ENCODE measurements at places on chromosomes 2 and 18. TPM values are rescaled to one million over a fixed set of nuclear protein-coding genes. Genes with fewer than 3 reads are reported as not detected.
A peak's percentile ranks its signal among the peaks of the same experiment; 100 is the strongest.

AGXT gene
- 0.61 TPM for total RNA-seq

RAX gene
- not detected for total RNA-seq

NGEF gene
- 2.4 TPM for total RNA-seq

LIPG gene
- total RNA-seq: 6.9 TPM

STK11IP gene
- 21.5 TPM for total RNA-seq

DNA sequence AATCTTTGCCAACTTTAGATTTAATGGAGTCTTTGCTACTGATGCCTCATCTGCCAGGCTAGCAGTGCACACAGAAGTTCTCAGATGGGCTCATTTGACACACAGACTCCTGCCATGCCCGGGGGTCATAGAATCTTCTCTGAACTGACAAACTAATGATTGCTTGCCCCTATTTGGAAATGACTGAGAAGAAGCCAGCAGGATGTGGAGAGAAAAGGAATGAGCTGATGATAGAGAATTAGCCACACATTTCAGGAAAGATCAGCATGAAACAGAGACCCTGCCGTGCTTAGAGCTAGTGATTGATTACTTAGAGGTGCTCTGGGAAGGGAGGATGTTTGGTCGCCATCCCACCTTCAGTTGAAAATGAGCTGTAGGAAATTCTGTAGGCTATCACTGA lies 178.5 kb downstream of the TPGS2 start:
- H3K27ac ChIP-seq: no peak overlapping the region
- no peak overlapping the region for H3K4me3 ChIP-seq
- peaks cover 4% of the 10 kb centered on the region for H3K27me3 ChIP-seq
- no peak for DNase-seq
- no peaks in the 10 kb centered on the region for H3K4me1 ChIP-seq
- H3K36me3 ChIP-seq: no peaks in the 10 kb centered on the region

DNA sequence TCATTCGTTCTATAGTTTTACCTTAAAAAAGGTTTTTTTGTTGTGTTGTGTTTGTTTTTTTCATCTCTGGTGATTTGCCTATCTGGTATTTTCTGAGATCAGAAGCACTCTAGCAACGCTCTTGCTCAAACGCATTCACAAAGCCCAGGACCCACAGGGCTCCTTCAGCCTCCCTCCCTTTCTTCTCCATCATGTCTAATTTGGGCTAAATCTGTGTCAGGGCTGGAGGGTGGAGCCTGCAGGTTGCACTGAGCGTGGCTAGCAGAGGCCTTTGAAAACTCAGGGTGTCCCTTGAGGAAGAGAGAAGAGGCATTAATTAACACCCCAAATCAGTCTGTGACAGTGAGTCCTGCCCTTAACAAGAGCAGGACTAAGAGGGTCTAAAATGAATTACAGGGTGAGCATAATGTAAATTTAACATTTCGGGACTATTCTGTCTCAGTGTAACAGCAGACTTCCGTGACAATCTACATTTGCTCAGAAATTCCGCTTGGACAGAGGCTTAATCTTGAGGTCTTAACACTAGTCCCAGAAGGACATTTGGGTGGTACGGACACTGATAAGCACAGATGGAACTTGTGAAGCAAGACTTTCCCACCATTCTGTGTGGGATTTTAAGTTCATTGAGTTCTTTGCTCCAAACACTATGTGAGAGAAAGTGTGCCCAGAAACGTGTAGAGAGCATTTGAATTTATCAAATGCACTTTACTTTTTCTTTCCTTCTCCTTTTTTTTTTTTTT lies 174.4 kb upstream of the APCDD1 start:
- no peak overlapping the region for H3K4me3 ChIP-seq
- H3K27ac ChIP-seq: no peak overlapping the region
- DNase-seq: no peak

- H3K4me3 ChIP-seq: no peak overlapping the region
- H3K36me3 ChIP-seq: no peaks in the 10 kb centered on the region
- H3K27me3 ChIP-seq: no peaks in the 10 kb centered on the region
- no peaks in the 10 kb centered on the region for H3K4me1 ChIP-seq
Measured at GRCh38 chr2:128584296-128584890, 265.7 kb upstream of the HS6ST1 start.

GRCh38 chr2:239949537-239949936 lies 75.6 kb downstream of the NDUFA10 start:
- no peaks in the 10 kb centered on the region for H3K36me3 ChIP-seq
- H3K27ac ChIP-seq: no peak overlapping the region
- H3K4me3 ChIP-seq: no peak overlapping the region
- no peaks in the 10 kb centered on the region for H3K27me3 ChIP-seq
- peaks cover 12% of the 10 kb centered on the region for H3K4me1 ChIP-seq
- DNase-seq: no peak

DNA sequence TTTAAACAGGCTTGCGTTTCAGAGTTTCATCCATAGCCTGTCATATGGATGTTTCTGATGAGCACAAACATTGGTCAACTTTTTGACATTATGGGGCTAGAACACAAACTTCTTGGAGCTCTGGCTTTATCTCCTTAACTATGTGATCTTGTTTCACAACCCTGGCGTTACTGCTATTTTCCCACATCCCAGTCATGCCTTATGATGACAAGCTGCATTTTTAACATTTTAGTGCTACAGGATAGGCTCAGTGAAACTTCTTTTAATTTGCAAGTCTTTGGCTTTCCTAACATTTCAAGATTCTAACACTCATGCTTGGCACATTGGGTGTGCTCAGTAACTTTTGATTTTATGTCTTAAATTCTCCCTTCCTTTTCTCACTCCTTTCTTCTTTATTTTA lies 21.0 kb upstream of the PDE1A start:
- no peaks in the 10 kb centered on the region for H3K36me3 ChIP-seq
- peak; percentile 24 for DNase-seq

- H3K36me3 ChIP-seq: no peaks in the 10 kb centered on the region
- no peak overlapping the region for H3K27ac ChIP-seq
- no peaks in the 10 kb centered on the region for H3K27me3 ChIP-seq
- H3K4me3 ChIP-seq: no peak overlapping the region
- peaks cover 38% of the 10 kb centered on the region for H3K4me1 ChIP-seq
Measured at GRCh38 chr2:120320318-120320851, 25.6 kb upstream of the INHBB start.

DNA sequence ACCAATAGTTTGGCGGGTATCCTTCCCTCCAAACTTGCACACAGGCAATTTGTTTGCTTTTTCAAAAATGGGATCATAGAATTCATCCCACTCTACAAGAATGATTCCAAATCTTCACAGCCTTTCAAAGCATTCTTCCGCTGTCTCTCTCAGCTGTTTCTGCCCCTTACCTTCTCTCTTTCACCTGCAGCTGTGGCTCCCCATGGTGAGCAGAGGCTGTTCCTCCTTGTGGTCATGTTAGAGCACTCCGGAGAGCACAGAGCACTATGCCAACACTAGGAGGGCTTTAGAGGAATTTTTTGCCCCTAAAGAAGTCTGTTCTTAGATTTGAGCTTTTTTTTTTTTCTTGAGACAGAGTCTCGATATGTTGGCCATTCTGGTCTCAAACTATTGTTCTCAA lies 30.4 kb downstream of the MTHFD2 start:
- no peak overlapping the region for H3K4me3 ChIP-seq
- H3K36me3 ChIP-seq: no peaks in the 10 kb centered on the region
- DNase-seq: no peak
- H3K27me3 ChIP-seq: no peaks in the 10 kb centered on the region
- H3K4me1 ChIP-seq: no peaks in the 10 kb centered on the region

GRCh38 chr2:239057533-239057932 lies 209.6 kb downstream of the TWIST2 start:
- H3K4me1 ChIP-seq: peaks cover 2% of the 10 kb centered on the region
- no peak overlapping the region for H3K27ac ChIP-seq

DNA sequence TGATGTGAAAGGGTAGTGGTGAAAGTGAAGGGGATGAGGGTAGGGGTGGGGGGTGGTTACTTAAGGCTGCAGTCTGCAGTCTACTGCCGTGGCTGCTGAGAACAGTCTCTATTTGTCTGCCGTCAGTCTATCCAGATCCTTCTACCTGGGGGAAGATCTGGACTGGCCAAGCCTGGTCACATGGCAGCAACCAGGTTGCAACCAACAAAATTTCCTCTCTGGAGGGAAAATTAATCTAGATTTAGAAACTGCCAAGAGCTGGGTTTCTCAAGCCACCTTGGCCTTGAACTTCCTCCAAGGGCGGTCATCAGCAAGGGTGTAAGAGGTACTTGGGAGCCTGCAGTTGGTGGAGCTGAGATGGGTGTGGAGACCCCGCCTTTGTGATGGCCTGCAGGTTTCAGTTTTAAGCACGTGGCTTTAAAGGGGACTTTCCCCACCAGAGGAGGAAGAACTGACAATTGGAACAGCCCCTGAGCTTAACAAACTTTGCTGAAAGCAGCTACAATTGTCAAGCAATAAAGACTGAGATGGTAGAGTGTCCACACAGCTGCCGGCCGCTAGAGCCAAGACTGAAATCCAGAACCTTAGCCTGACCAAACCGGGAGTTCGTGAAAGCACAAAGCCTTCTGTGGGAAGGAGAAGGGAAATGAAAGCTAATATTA lies 31.4 kb upstream of the KCMF1 start:
- H3K4me1 ChIP-seq: no peaks in the 10 kb centered on the region
- H3K4me3 ChIP-seq: no peak overlapping the region
- H3K36me3 ChIP-seq: no peaks in the 10 kb centered on the region
- no peaks in the 10 kb centered on the region for H3K27me3 ChIP-seq

GRCh38 chr18:27419646-27420045 lies 234.5 kb upstream of the CHST9 start:
- no peak for DNase-seq
- no peaks in the 10 kb centered on the region for H3K27me3 ChIP-seq
- H3K27ac ChIP-seq: no peak overlapping the region
- H3K36me3 ChIP-seq: no peaks in the 10 kb centered on the region

DNA sequence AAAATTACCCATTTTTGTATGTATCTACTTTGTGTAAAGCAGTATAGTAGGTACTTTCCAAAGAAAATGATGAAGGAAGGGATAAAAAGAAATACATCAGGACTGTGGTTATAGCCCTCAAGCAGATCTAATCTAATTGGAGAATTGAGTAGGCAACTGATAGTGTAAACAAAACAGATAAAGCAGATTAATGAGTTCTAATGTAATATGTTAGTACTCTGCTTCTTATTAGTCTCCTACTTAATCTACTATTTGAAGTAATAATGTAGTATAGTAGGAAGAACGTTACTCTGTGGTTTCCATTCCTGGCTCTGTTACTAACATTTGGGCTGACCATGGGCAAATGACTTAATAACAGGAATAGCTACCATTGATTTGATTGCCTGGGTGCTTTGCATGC lies 250.7 kb downstream of the ARHGAP15 start:
- H3K27me3 ChIP-seq: no peaks in the 10 kb centered on the region
- no peaks in the 10 kb centered on the region for H3K36me3 ChIP-seq
- H3K4me1 ChIP-seq: no peaks in the 10 kb centered on the region
- no peak overlapping the region for H3K4me3 ChIP-seq

GRCh38 chr2:102130647-102130991 lies 11.9 kb upstream of the IL1R1 start:
- no peak overlapping the region for H3K4me3 ChIP-seq
- no peaks in the 10 kb centered on the region for H3K27me3 ChIP-seq
- peaks cover 30% of the 10 kb centered on the region for H3K4me1 ChIP-seq
- DNase-seq: no peak

DNA sequence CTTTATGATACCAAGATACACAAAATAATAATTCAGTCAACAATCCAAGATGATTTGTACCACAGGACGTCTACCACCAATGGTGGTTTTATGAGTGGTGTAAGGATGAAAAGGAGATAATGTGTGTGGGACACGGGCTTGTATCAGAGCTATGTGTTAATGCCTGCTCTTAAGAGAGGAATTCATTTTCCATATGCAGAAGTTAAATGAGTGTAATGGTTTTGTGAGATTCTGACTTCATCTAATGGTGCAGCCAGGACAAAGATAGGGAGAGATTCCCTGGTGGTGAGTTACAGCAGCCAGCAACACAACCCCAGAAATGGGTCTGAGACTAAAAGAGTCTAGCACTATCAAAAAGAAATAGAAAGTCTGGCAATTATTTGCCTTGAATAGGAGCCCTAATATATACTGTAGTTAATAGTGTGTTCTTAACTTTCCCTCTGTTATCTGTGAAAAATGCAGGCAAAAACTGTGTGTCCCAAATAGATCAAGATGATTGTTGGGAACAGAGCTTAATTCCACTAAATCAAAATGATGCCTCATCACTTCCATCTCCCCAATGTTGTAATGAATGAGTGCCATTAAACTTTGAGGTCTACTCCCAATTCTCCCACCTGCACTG lies 455.0 kb upstream of the TCF4 start:
- H3K4me1 ChIP-seq: peaks cover 13% of the 10 kb centered on the region
- no peaks in the 10 kb centered on the region for H3K27me3 ChIP-seq
- no peak for DNase-seq

Measured in lung (tissue), 17 donors.